ENCODE measurements at places on chromosomes 6 and 20.

GRCh38 chr6:154928325-154928922 is 66.7 kb upstream of the TIAM2 start:
- peak; percentile 13 for DNase-seq

DNA sequence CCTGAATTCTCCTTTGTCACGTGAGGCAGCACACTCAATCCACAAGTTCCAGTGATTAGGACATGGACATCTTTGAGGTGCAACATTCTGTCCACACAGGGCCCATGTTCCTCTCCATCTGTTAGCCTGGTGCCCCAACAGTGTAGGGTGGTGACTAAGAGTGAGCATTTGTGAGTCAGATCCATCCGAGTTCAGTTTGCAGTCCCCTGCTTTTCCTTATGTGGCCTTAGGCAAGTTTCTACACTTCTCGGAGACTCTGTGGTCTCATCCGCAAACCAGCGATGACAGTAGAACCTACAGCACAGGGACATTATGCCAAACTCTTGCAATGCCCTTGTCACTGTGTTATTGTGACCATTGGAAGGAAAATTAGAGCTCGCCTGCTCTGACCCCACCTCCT is 178.7 kb upstream of the CDH4 start:
- DNase-seq, result no peak

- DNase-seq, result no peak
Observed at GRCh38 chr6:14822679-14823078, 423.2 kb upstream of the JARID2 start.

GRCh38 chr6:116561377-116562018 is 7.9 kb downstream of the CALHM4 start:
- DNase-seq, result peak; percentile 25

DNA sequence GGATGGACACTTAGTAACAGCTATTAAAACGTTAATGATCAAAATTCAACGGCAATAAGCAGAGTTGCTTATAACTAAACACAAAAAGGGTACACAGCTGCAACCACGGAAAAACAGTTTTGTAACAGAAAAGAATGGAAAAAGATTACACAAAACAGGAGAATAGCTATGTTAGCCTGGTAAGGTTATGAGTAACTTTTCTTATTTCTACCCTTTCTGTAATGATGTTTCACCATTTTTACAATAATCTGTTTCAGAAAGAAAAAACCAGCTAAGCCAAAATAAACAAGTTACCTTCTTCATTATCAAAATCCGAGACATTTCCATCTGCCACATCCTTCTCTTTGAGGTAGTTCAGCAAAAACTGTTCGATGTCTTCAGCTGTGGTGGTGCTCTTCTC is 27.4 kb downstream of the TTI1 start:
- DNase-seq, result no peak

Data from stimulated activated CD4-positive, alpha-beta T cell treated with anti-CD3 and anti-CD28 coated beads, TNF-alpha, amount 100 ng/mL, for 4 hours (primary cell).